IPS DF 19.7 (cell line): ENCODE measurements at places on chromosomes 4 and X.

GRCh38 chr4:80136270-80136669 is 61.0 kb upstream of the PRDM8 start:
- DNase-seq = no peak

DNA sequence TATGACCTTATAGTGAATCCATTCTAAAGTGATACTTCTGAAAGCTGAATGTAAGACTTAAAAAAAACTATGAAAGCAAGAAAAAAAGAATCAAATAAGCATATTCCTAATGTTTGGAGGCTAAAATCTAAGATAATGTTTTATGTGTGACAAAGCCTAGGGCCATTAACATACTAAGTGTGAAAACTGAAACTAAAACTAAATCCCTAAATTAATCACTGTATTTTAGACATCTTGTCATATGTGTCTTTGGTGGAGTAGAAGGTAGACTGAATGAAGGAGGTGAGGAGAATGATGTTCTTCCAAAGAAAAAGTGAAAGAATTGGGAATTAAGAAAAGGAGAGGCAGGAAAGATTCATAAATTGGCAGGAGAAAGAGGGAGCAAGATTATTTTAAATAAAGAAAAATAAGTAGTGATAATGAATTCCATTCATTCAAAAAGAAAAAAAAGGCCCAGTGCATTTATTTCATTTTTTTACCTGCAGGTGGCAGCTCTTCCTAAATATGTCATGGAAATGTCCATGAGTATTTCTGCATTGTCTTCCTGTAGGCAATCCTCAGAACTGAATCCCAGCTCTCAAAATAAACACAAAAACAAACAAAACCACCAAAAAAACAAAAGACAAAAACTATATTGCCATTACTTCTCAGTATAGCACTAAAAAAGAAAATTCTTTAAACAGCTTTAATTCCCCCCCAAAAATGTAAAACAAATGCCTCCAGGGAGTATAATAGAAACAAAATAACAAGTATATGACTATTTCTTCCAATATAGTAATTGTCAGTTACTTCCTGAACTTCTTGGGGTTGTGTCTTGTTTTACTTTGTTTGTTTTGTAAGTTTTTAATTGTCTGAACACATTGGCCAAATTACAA is 17.0 kb upstream of the AP1AR start:
- no peak for DNase-seq

- no peak for DNase-seq
Observed at GRCh38 chr4:48692897-48693296, 87.2 kb downstream of the FRYL start.

DNA sequence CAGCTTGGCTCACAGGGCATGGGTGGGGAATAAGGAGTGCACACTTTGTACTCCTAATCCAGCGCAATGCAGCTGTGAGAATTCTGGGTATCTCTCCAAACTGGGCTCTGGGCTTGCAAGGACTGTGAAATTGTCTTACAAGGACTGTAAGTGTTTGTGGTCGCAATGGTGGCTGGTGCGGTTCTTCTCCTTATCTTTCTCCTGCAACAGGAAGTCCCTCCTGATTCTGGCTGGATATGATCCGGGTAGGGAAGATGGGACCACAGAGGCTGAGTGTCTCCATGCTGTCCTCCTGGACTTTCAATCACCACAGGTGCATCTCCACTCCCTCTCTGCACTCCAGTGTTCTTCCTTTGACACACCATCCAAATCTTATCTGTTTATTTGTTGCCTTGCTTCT is 55.7 kb upstream of the GYPE start:
- no peak for DNase-seq

- DNase-seq = no peak
Observed at GRCh38 chrX:21167494-21167893, 206.7 kb upstream of the CNKSR2 start.

GRCh38 chr4:189124149-189124758 is 816.4 kb upstream of the FRG1 start:
- no peak for DNase-seq

DNA sequence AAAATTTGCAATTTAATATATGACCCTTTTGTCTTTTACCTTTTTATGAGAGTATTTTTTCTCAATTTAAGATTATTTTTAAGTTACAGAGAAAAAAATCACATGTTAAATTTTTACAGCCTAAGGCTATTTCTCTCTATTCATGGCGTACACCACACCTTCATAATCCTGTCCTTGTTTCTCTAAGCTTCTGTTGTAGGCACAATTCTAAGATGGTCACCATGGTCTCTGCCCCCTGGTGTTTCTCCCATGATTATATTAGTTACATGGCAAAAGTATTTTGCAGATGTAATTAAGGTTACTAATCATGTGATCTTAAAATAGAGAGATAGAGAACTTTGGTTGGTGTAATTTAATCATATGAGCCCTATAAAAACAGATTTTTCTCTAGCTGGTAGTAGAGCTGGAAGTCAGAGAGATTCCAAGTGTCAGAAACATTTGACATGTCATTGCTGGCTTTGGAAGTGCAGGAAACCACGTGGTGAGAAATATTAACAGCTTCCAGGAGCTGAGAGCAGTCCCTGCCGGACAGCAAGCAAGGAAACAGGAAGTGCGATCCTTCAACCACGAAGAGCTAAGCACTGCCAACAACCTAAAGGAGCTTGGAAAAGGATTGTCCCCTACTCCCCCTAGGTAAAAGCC is 89.8 kb downstream of the EIF4E start:
- no peak for DNase-seq

DNA sequence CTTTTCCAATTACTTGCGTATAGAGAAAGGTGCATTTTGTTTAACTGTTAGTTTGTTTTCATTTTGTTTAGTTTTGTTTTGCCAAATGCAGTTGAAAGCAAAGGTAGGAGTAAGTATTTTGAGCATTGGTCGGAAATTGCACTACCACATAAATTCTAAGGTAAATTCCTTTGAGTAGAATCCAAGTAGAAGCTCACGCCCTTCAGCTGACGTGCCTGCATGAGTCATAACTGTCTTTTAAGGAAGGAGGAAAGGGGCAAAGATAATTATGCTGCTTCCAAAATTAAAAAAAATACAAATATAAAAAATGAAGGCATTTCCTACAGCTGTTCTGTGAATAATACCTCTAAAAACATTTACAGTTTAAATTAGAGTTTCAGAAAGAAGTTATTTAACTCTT is 110.2 kb upstream of the MYOZ2 start:
- no peak for DNase-seq

- no peak for DNase-seq
Observed at GRCh38 chr4:159352609-159353008, 249.7 kb downstream of the RAPGEF2 start.

- no peak for DNase-seq
Observed at GRCh38 chr4:96729641-96730040, 889.7 kb downstream of the PDHA2 start.

- no peak for DNase-seq
Observed at GRCh38 chr4:110518889-110519490, 43.0 kb downstream of the ENPEP start.
